Astrocyte (in vitro differentiated cells and primary cell): ENCODE measurements at places on chromosomes 4 and X. TPM values are rescaled to one million over a fixed set of nuclear protein-coding genes. Genes with fewer than 3 reads are reported as not detected.
A peak's percentile ranks its signal among the peaks of the same experiment; 100 is the strongest.

DNA sequence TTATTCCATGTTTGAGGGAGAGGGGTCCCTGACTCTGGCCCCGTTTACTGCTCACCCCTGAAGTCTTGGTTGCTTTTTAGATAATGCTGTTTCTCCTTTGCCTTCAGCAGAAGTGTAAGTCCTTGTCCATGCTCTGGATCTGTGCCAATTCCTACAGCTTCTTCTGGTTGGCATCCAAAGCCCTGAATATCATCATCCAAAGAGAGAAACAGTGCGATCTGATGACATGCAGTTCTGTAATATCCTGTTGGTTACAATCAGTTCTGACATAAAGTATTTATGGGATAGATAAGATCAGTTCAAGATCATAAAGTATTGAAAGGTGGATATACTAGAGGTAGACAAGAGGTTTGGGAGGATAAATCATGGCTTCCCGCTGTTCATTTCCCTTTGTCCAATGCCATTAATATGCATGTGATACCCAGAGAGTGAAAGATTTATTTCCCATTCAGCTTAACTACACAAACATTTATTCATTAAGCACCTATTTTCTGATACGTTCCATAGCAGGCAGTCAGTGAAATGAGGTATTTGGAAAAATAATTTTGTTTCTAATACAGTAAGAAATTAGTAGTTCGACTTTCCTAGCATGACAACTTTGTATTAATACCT lies 53.2 kb upstream of the TMEM150C start:
- no peak for DNase-seq

DNA sequence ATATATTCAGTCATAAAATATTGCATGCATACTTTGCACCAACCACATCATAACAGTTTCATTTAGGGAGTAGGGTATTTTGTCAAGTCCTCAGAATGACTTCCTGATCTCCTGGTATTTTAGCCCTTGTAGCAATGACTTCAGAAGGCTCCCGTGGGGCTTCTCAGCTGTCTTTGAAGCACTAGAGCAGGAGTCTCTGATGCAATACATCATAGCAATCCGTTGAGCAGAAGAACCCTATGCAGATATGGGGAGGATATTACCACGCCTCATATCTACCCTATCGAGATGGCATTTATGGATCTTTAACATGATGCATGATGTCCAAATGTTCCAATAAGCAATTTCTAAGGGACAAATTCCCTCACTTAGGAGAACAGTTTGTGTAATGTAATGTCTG lies 373.7 kb upstream of the FTHL17 start:
- no peak for DNase-seq

DNA sequence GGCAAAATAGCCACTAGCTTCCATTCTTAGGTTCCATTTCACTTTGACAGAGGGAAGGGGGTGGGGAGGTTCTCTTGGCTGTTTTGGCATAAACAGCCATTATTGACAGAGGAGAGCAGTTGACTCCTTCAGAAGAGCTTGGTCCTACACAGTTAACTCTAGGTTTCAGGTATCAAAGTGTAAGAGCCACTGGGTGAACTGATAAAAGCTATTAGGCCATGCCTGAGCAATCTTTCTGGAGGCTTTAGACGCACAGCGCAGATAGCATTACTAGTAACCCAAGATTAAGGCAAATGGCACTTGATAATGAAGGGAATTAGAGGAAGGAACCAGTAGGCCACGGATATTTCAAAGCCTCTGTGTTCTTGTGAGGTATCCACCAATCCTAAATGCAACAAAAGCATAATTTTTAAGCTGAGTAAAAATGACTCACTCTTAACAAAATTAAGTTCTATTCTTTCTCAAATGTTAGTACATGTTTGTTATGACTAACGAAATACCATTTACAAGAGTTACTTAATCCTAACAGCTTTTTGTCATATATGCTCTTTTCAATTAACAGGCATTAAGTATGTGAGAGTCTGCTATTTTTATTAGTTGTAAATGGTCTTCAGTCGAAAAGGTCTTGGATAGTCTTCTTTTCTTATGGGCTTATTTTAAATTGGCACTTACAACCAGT lies 53.6 kb downstream of the SLC7A11 start:
- peak; percentile 18 for DNase-seq

GRCh38 chrX:82692991-82693390 lies 815.1 kb upstream of the POU3F4 start:
- DNase-seq: no peak

DNA sequence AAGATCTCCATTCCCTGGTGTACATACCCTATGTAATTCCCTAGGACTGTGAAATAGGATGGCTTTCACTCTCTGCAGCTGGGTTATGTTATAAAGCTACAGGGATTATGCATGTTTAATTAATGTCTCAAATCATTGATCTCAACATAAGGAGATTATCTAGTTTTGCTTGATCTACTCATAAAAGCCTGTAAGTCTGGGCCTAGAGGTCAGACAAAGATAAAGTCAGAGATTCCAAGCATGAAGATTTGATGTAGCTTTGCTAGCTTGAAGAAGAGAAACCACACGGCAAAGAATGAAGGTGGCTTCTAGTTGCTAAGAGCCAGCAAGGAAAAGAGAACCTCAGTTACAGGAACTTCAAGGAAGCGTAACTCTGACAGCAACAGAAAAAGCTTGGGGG lies 456.9 kb downstream of the CCSER1 start:
- DNase-seq: no peak

DNA sequence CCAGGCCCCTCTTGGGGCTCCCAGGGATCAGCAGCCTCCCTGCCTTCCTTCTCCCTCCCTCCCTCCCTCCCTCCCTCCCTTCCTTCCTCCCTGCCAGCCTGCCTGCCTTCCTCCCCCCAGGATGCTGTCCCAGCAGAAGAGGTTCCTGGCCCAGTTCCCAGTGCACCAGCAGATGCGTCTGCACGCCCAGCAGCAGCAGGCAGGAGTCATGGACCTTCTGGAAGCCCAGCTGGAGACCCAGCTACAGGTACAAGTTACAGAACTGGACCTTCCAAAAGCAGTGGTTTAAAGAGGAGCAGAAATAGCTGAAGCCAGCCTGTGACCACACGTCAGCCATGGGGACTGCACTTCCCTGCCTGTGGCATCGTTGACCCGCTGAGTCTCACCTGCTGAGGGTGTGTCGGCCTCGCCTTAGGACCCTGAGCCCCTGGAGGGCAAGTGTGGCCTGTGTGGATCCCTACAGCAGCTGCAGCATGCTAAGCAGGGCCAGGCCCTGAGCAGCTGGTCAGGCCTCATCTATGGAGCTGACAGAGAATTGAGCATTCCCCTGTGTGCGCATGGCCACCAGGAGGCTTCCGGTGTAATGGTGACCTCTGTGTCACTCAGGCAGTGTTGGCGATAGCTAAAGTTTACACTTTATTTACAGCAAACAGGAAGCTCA lies 84.7 kb downstream of the CRMP1 start:
- no peak for DNase-seq

- DNase-seq: peak; percentile 98
Observed at GRCh38 chr4:105088110-105088879, 58.4 kb upstream of the TET2 start.

- DNase-seq: peak; percentile 37
Observed at GRCh38 chrX:39157796-39158195, 356.5 kb downstream of the MID1IP1 start.

- DNase-seq: peak; percentile 1
Observed at GRCh38 chr4:80578001-80578400, 242.5 kb downstream of the CFAP299 start.

DNA sequence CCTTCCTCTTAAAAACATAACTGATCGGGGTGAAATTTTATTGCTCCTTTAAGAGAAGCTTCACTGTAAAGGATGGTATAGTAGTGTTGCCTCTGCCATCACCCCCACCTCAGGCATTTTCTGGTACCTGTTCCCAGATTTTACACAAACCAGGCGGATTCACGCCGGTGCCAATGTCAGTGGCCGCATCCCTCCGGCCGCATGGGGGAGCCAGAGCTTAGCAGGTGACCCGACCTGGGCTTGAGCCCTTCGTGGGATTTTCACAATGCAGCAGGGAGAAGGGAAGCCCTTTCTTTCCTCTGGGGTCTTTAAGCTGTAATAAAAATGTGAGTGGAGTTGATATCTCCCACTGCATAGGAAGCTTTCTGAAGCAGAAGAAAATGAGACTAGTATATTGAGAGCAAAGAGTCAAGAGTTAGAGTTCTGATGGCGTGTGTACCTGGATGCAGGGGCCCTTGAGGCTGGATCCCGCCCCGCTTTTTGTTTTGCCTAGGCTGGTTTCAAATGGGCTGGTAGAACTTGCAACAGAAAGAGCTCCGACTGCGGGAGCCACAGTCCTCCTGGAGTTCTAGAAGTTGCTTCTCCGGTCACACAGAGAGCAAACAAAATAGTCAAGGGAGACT lies 59.4 kb downstream of the POLR2B start:
- no peak for DNase-seq

DNA sequence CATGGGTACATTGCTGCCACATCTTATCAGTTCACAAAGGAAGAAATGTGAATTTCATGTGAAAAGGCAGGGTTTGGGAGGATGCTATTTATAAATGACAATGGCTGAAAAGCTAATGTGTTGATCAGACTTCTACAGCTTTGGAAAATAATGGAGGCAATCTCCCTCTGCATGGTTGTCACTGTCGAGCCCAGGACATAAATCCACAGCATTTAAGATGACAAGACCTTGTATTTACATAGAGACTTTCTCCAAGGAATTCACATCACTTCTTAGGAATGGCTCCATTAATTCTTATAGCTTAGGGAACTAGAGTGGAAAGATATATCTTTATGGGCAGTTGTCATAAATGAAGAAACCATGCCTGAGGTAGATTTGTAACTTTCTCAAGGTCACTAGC lies 66.7 kb downstream of the CBLL2 start:
- no peak for DNase-seq

- no peak for DNase-seq
Observed at GRCh38 chr4:57051095-57051494, 59.1 kb downstream of the IGFBP7 start.

GRCh38 chr4:2168469-2169319 lies 73.2 kb downstream of the HAUS3 start:
- DNase-seq: no peak

GRCh38 chrX:319579-320125 lies 1.1 kb upstream of the GTPBP6 start:
- no peak for DNase-seq

DNA sequence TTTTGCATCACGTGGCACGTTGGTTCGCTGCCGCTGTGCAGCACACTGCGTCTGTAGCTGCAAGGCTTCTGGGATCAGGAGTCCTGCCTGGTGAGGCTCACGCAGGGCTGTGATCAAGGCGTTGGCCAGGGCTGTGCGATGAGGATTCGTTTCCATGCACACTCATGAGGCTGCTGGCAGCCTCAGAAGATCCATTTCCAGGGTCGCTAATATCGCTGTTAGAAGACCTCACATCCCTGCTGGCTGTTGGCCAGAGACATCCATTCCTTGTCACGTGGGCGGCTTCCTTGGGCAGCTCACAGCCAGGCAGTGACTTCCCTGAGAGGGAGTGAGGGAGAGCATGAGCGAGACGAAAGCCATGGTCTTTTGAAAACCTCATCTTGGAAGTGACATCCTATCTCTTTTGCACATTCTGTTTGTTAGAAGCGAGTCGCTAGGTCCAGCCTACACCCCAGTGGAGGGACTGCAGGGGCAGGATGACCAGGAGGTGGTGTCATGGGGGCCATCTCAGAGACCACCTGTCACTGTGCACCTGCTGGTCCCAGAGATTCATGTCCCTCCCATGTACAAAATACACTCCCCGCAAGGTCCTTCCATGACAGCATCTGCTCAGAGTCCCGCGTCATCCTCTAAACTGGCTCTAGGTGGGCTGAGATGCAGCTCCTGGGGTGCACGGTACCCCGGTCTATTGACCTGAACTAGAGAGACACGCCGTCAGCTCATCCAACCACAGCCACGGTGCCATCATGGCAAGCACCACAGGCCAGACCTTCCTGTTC lies 12.2 kb downstream of the RGS12 start:
- DNase-seq: peak; percentile 49

DNA sequence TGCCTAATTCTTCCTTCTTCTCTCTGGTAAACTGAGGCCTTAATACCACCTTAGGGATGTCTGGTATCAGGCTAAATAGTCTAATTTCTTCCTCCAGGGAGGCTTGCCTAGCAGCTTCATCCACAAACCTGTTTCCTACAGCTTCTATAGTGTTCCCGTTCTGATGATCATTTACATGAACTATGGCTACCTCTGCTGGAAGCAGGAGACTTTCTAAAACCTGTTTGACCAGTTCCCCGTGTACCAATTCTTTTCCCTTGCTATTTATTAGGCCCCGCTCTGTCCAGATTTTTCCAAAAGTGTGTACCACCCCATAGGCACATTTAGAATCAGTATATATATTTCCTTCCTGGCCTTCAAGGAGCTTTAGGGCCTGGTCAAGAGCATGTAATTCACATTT lies 5.8 kb upstream of the USP38 start:
- DNase-seq: no peak

GRCh38 chr4:168433571-168433970 lies 46.7 kb downstream of the DDX60L start:
- no peak for DNase-seq

DNA sequence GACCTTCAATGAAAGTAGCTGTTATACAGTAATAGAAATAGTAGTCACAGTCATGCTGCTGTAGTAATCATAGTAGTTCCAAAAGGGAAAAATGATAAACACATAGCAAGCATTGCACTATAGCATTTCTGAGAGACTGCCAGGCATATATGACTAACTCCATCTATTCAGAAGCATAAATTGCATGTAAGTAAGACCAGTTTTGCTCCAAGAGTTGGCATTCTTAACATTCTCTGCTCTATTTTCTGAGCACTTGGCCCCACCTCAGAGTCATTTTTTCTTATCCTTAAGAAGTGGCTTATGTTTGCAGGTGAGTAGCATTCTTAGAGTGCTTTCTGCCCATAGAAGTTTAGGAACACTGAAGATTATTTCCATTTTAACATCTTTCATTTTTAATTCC lies 490.3 kb upstream of the TECRL start:
- DNase-seq: peak; percentile 65

DNA sequence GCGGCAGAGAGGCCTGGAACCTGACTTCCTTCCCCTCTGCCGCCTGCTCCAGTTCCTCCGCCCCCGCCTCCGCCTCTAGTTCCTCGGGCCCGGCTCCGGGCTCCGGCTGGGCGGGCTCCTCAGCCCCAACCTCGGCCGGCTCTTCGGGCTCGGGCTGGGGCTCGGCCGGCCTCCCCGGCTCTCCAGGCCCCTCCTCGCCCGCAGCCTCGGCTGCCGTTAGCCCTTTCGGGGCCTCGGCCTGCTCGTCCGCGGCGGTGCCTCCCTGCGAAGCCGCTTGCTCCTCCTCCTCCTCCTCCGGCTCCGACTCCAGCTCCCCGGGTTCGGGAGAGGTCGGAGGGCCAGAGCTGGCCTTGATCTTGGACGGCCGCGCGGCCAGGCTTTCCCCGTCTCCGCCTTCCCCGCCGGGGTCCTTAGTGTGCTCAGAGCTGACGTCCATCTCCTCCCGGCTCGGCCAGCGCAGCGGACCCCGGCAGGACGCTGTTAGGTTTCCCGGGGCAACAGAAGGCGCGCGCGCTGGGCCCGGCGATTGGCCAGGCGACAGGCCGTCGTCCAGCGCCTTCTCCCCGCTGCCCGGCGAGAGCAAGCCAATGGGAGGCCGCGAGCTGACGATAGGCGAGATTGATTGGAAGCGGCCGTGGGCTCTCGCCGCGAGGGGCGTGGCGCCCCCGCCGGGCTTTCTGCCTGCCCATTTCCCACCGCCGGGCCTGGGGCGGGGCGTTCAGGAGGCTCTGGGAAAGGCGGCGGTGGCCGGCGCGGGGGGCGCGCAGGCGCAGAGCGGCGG lies 479 bp upstream of the TADA2B start:
- peak; percentile 93 for DNase-seq

Gene CHRDL1
- total RNA-seq: 3.3 and 4.8 TPM in 2 replicates

Gene CCDC110
- 0.39 and 1.2 TPM in 2 replicates for total RNA-seq

Gene NR3C2
- 2.5 TPM in 2 replicates for total RNA-seq

Gene HTRA3
- 35.2 and 60.5 TPM in 2 replicates for total RNA-seq

Gene TCP11X2
- total RNA-seq: not detected in 2 replicates

Gene RAB39B
- 1.5 and 2.0 TPM in 2 replicates for total RNA-seq

Gene RAB41
- total RNA-seq: not detected in 2 replicates

Gene KIT
- total RNA-seq: 5.3 and 8.1 TPM in 2 replicates

Gene SMR3A
- not detected in 2 replicates for total RNA-seq
